ENCODE measurements at places on chromosomes 5 and 9.

DNA sequence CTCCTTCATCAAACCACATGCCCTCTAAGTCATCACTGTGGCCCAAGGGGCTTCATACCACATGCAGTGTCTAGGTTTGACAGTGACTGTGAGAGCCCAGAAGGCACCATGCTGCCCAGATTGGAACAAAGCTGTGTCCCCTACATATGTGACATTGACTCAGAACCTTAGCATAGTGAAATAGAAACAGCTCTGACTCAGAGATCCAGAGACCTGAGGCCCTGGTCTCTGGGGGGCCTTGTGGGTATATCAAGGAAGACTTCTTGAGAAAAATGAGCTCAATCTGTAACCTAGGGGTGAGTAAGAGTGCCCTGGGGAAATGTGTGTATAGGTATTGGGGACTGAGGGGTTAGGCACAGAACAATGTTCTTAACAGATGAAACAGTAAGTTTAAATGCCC, 7.1 kb upstream of the ENTREP1 start:
- DNase-seq, result no peak

DNA sequence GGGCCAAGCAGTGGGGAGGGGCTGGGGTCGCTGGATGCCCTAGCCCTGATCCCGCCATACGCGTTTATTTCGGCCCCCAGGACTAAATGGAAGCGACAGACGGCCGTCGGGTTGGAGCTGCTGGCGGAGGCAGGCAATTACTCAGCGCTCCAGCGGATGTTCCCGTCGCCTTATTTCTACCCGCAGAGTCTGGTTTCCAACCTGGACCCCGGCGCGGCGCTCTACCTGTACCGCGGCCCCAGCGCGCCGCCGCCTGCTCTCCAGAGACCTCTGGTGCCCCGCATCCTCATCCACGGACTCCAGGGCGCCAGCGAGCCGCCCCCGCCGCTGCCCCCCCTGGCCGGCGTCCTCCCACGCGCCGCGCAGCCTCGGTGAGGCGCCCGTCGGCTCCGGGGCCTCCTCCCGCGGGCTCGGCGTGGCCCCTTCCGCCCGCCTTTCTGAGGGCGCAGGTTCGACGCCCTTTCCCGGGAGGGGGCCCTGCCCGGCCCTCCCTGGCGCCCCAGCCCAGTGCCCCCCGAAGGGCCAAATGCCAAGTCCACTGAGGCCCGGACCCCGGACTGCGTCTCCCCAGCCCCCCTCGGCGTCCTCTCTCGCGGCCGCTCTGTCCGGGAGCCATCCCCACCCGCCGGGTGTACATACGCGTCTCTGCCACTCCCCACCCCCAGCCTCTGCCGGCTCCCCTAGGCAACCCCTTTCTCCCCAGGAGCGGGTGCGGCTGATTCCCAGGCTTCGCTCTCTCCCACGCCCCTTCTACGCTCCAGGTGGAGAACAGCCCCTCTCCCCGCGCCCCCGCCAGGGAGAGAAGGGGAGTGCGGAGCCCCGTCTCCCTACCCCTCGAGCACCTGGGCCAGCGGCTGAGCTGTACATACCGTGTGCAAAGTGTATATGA, 7.0 kb downstream of the BARHL1 start:
- no peak for DNase-seq

DNA sequence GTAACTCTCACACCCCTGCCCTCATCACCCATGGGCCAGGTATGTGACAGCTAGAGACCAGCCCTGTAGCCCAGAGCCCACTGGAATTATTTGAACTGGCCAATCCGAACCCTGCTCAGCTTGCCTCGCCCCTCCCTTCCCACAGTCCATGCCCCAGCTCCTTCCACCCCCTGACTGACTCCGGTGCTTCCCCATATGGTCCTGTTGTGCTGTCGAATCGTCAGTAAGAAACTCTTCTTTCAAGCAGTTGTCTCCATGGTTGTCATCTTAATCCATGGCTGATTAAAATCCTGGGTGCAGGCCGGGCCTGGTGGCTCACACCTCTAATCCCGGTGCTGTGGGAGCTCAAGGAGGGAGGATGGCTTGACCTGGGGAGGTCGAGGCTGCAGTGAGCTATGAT, 118.5 kb downstream of the COL23A1 start:
- no peak for DNase-seq

DNA sequence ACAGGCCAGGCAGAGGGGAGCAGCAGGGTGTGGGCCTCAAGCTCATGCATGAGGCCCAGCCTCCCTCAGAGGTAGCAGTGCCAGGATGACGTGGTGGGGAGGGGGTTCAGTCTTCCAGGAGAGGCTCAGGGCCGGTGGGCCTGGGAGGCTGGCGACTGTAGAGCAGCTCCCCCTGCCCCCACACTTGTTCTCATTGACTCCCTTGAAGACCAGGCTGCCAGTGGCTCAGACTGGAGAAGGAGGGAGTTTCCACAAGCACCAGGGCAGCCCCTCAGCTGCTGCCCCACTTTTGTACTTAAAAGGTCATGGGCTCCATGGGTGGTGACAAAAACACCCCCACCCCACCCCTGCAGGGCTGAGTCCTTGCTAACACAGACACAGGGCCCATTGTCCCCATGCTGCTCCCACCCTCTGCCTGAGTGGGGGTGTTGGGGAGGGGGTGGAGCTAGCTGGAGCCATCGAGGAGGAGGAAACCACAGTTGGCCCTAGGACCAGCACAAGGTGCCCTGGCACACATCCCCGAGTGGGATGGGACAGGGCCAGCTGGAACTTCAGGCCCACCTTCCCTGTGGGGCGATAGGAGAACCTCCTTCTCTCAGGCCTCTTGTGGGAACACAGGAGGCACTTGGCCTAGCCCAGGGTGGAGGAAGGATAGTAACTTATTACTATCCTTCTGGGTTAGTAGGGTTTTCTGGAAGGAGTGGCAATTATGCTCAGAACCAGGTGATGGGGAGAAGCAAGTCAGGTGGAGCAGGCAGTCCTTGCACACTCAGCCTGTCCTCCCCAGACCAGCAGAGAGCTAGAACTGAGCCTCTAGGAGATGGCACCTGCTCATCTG, 10.7 kb downstream of the PDLIM4 start:
- DNase-seq, result no peak

DNA sequence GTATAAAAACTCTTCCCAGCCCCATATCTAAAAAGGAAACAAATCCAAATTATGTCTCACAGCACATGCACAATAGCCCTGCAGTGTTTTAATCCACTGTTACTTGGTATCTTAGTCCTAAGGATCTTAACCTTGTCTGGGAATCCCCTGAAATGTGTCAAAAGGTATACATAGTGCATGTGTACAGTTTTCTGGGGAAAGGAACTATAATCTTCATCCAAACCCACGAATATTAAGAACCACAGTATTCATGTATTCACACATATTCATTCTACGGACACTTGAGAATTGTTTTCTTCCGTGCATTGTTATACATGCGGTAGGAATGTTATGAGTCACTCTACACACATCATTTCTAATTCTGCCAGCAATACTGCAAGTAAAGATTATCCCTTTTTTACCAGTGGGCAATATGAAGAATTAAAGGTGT, 47.8 kb upstream of the SNX2 start:
- no peak for DNase-seq

All from hepatocyte (in vitro differentiated cells).